ENCODE measurements at places on chromosomes 1 and 21. TPM values are rescaled to one million over a fixed set of nuclear protein-coding genes. Genes with fewer than 3 reads are reported as not detected.

The RHBDL2 gene
- total RNA-seq, result 10.6 TPM

The SDC3 gene
- 25.4 TPM for total RNA-seq

The MOB3C gene
- total RNA-seq, result 11.2 TPM

The TRNP1 gene
- 72.3 TPM for total RNA-seq

The KIRREL1 gene
- 81.4 TPM for total RNA-seq

The IL10 gene
- not detected for total RNA-seq

The SLC16A4 gene
- 1.0 TPM for total RNA-seq

DNA sequence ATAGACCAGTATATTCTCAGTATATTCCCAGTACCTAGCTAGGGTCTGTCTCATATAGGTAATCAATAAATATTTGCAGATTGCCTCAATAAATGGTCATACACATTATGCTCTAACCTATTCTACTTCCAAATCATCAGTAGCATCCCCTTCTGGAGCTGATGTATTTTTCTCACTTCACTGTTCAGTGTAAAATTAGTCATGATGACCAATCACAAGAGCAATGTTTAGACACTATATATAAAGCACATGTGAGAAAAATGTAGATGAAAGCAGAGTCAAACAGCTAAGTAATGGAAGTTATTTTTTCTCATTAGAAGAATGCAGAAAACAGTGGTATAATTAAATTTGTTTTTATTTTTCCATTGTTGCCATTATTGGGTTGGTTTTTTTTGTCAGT, 34.7 kb downstream of the EPRS1 start:
- DNase-seq, result no peak

DNA sequence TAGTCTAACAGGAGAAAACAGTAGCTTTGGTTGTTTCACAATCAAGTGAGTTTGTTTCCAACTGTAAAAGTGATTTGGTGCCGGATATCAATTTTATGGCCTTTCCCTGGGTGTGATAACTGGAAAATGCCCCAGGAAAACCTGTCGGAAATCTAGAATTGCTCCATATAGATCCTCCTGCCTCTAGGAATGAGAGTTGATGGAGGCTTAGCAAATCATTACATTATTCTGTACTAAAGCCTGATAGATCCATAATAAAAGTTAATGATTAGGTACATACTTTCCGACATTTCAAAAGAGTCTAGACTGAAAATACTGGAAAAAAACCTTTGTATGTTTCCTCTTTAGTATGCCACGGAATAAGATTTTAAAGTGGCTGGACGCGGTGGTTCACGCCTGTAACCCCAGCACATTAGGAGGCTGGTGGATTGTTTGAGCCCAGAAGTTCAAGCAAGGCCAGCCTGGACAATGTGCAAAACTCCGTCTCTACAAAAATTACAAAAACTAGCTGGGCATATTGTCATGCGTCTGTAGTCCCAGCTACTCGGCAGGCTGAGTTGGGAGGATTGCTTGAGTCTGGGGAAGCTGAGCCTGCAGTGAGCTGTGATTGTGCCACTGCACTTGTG, 70.0 kb upstream of the SLC45A1 start:
- DNase-seq, result no peak

DNA sequence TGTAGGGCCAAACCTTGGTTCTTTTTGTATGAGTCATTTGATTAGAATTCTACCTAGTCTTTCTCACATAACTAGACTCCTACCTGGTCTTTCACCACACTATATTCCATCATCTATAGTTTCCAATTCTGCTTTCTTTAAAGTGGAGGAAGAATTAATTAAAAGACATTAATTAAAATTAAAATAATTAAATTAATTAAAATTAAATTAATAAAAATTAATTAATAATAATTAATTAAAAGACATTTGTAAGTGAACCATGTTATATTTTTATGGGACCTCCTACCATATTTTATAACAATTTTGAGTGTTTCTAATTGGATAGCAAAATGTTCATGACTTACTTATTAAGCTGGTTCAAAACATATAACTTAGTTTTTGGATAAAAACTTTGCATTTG, 77.4 kb downstream of the CCDC18 start:
- peak; percentile 44 for DNase-seq

GRCh38 chr1:184296466-184297243, 90.2 kb upstream of the C1orf21 start:
- no peak for DNase-seq

DNA sequence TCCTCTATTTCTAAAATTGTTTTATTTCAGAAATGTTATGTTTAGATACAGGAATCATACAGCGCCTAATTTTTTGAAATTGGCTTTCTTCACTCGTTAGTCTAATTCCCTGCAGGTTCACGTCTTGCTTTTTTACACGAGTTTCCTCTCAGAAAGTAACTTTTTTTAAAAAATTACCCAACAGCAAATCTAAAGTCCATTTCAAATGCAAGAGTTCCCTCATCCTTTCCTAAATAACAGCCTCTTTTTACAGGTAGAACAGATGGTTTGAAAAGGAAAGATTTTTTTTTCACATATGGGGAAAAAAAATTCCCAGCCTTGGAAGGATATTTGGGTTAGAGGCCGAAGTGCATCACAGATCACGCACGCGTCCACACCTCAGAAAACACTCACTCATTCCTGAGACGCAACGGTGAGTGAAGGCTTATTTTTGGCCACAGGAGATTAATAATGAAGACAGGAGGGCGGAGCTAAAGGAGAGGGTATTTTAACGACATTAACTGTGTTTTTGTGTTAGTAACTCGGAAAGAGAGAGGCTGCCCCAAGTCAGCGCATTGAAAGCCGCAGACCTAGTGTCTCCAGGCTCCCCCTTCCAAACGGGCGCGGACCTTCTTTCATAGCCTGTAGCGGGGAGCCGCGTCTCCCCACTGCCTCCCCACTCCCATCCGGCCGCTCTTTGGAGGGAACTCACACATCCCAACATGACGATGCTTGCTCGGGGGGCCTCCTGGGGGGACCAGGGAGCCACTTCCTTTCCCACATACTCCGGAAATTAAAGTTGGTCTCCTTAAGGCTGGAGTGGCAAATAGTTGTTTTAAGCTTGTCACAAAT, 969 bp upstream of the RIPK4 start:
- peak; percentile 77 for DNase-seq

DNA sequence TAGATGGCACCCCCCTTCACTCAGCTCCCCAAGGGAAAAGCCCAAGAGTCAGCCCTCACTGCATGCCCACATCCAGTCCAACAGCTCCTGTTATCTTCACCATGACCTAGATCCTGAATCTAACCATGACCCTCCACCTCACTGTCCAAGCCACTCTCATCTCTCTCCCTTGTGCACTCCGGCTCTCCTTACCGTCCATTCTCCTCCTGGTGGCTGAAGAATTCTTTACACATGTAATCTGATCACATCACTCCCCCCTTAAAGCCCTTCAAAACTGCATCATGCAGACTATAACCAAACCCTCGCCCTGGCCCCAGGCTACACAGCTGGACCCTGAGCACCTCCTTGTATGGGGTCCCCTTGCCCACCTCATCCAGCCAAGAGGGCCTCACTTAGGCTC, 14.0 kb upstream of the PAQR7 start:
- no peak for DNase-seq

DNA sequence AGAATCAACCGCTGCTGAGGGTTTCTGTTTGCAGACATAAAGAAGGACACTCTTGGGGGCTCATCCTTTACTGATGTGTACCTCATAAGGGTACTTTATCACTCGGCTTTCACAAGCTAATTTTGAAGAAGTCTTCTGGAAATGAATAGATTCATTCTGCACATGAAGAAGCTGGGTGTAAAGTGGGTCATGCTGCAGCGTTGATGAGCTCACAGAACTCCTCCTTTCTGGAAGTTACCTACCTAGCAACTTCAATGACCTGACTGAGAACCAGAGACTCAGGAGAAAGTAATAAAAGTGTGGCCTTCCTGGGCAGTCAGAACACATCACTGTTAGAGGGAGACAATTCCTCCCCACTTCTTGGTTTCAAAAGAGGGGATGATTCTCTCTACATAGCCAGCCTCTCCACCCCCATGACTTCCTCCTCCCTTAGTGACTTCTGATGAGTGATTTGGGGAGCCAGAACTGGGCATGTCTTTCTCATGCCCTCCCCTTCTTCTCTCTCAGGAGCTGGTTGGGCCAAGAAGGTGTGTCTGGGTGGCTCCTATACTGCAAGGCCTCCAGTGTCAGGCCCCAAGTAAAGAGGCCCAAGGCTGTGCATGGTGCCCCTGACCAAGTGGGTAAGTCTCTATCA, 27.0 kb downstream of the PCNX2 start:
- no peak for DNase-seq

GRCh38 chr1:11046270-11046566, 821 bp downstream of the MASP2 start:
- no peak for DNase-seq

GRCh38 chr1:19363536-19364152, 51.5 kb downstream of the SLC66A1 start:
- no peak for DNase-seq

- no peak for DNase-seq
Observed at GRCh38 chr1:209342441-209343175, 240.9 kb upstream of the CAMK1G start.

DNA sequence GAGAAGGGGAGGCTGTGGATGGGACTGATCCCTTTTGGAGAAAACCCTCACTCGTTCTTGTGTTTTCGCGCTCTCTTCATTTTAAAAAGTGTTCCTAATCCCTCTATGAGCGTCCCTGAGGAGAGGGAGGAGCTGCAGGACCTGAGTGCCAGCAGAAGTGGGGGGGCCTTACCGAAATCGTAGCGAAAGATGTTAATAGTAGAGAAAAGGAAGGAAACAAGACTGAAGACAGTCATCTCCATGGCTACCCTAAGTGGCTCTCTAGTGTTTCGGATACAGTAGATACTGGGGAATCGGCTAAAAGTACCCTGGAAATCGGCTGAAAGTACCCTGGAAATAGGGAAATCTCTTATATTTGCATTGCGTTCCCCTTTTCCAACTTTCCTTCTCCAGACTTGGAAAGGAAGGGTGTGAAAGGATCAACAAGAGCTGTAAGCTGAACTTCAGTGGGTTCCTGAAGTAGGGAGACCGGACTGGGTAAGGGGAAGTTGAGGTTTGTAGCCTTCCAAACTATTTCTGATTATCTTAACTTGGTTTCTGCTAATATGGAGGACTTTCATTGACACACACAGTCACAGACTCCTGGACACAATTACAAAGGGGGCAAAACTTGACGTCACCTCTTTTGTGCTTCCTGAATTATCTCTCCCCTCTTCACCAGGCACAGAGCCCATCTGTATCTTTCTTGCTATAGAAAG, 486 bp upstream of the DSTYK start:
- no peak for DNase-seq

DNA sequence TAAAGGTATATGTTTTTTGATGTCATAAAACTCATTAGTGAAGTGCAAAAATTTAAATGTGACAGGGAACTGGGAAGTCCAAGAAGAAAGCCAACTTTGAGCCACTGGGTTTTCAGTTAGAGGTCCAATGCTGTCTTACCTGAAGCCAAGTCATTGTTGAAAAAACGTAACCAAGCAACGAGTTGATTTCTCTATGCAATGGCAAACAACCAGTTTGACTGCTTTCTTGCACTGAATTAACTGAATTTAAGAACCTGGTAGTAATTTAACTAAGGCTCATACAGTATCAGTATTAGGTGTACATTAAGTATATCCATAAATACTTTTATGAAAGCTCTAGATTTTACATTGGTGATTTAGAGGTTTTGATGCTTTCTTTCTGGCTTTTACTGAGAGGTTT, 20.2 kb upstream of the S1PR1 start:
- DNase-seq, result peak; percentile 61

- DNase-seq, result no peak
Observed at GRCh38 chr1:193658081-193658480, 471.7 kb upstream of the B3GALT2 start.

- DNase-seq, result no peak
Observed at GRCh38 chr1:228176024-228176395, 10.4 kb downstream of the IBA57 start.

- DNase-seq, result no peak
Observed at GRCh38 chr1:203686091-203686632, 59.5 kb downstream of the ATP2B4 start.

DNA sequence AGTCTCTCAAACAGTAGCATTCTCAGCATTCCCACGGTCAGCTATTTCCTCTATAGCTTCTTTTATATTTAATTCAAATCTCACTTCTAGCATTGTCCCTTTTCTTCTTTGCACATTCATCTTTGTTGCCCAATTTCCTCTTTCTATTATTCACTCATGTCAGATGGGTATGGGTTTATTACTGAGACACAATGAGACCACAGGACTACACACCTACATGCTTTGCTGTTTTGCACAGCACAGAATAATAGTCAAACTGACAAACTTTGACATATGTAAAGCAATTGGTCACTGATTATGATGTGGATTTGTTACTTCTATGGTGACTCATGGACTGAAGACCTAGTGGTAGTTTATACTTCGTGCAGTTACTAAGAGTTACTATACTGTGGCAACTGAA, 5.8 kb upstream of the CD1C start:
- peak; percentile 1 for DNase-seq

DNA sequence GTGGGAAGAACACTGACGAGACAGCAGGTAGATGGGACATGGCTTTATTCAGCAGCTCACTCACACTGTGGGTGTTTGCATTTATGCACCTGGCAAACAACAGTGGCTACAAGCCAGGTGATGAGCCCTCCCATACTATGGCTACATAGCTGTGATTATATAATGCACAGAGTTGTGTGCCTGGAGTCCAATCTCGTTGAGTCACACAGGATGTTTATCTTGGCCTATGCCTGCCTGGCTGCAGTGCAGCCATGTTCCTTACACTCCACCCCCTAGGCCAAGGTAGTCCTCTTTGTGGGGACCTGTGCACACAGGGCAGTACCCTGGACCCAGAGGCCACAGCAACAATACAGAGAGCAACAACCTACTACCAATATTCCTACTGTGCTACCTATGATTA, 1643.8 kb downstream of the MRPL39 start:
- peak; percentile 13 for DNase-seq

DNA sequence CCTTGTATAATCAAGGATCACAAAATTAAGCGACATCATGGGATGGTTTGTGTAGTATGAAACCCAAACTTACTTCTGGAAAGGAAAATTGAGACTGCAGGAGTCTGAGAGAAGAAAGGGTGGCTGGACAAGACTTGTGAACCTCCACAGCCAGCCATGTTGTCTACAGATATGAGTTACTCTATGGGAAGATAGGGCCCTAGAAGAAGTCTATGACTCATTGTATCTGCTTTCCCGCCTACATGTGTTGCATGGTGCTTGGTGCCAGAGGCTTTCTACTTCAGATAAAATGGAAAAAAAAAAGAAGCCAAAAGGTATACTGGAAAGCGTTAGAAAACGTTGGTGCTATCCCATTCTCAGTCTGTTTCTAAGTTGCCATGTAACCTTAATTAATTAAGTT, 18.7 kb upstream of the OR6N2 start:
- DNase-seq, result no peak

GRCh38 chr1:228141226-228142044, 1.4 kb downstream of the GUK1 start:
- peak; percentile 42 for DNase-seq

- DNase-seq, result peak; percentile 66
Observed at GRCh38 chr1:246773213-246773641, 49.0 kb downstream of the SCCPDH start.

GRCh38 chr1:10196976-10197375, 13.4 kb upstream of the KIF1B start:
- no peak for DNase-seq

DNA sequence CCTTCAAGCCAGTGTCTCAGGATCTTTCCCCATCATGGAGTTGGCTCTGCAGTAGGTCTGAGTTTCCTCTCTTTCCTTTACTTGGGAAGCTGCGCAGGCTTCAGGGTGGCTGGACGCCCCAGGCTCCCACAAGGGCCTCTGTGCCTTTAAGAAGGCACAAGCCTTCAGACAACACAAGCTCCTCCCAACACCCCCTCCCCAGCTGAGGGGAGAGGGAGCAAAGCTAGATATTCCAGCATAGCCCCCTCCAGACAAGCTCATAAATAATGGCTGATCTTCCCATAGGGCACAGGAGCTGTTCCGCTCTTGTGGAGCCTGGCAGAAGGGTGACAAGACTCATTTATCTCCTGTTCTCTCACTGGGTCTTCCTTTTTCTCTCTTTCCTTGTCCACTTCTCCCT, 27.9 kb upstream of the ATP2B4 start:
- DNase-seq, result no peak
